ENCODE measurements at places on chromosomes 12 and 14. TPM values are rescaled to one million over a fixed set of nuclear protein-coding genes. Genes with fewer than 3 reads are reported as not detected.

GRCh38 chr14:102491366-102491765 is 18.2 kb downstream of the ANKRD9 start:
- no peaks in the 10 kb centered on the region for H3K27me3 ChIP-seq
- peaks cover under 1% of the 10 kb centered on the region for H3K36me3 ChIP-seq

TBX5 gene
- total RNA-seq: not detected

ASB2 gene
- total RNA-seq: not detected

WNT1 gene
- not detected for total RNA-seq

TAS2R7 gene
- total RNA-seq: not detected

DNA sequence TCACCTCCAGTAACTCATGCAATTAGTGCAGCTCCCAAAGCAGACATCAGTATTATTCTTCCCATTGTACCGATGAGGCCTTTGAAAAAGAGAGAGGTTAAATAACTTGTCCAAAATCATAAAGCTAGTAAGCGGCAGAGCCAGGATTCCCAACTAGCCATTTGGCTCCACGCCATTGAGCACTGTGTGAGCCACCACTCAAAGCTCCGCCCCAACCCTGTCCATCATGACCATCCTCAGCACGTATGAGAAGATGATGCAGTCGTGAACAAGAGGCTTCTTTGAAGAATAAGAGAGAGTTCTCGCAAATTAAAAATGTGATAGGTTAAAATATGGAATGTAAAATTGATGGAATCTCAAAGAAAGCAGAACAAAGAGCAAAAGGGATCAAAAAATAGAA is 14.6 kb downstream of the CLMN start:
- no peak overlapping the region for H3K27ac ChIP-seq
- peaks cover 58% of the 10 kb centered on the region for H3K27me3 ChIP-seq
- H3K4me3 ChIP-seq: no peak overlapping the region

GALNT8 gene
- 15.6 TPM for total RNA-seq

MUCL1 gene
- not detected for total RNA-seq

TOMM20L gene
- 0.55 TPM for total RNA-seq

DNA sequence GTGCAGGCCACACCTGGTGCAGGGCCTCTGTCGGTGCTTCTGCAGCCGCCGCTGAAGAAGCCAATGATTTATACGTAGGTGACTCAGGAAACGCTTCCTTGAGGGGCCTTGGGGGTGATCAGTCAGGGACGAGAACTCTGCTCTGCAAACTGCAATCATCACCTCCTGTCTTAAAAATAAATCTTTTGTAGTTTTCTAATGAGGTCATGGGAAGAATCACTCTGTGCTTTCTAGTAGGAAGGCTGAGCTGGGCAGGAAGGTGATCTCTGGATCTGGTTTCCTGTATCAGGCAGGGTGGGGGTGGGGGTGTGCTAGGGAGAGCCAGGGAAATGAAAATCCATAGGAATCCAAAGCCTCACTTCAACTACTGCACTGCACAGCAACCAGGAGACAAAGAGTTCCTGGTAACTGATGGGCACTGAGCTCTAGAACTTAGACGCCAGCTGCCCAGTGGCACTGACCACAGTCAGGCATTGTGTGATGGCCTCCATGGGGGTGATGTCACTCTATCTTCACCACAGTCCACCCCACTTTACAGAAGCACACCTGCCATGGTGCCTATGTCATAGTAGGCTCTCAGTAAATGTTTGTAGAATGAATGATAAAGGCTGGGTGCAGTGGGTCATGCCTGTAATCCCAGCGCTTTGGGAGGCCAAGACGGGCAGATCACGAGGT is 292.4 kb upstream of the PWP1 start:
- no peak for DNase-seq
- no peaks in the 10 kb centered on the region for H3K36me3 ChIP-seq
- no peak overlapping the region for H3K27ac ChIP-seq
- H3K4me3 ChIP-seq: no peak overlapping the region
- H3K4me1 ChIP-seq: peaks cover 6% of the 10 kb centered on the region

FUT8 gene
- total RNA-seq: 33.4 TPM

DNA sequence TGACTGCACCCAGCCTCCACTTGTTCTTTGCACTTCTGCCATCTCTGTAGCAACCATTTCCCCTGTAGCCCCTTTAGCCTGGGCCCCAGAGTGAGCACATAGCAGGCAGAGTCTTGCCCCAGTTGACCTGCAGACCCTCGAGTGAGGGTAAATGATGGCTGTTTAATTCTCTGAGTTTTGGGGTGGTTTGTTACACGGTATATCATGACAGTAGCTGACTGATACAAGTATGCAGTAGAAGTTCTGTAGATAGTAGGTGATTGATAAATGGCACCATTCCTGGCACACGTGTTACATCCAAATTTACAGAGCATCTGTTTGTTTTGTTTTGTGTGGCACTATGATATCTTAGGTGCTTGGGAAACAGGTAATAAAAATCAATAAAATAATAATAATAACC is 32.4 kb downstream of the CALM1 start:
- H3K4me1 ChIP-seq: peaks cover 6% of the 10 kb centered on the region
- H3K4me3 ChIP-seq: no peak overlapping the region
- no peaks in the 10 kb centered on the region for H3K36me3 ChIP-seq
- DNase-seq: no peak

- H3K36me3 ChIP-seq: no peaks in the 10 kb centered on the region
- H3K4me1 ChIP-seq: peaks cover 30% of the 10 kb centered on the region
- no peak for DNase-seq
- H3K4me3 ChIP-seq: no peak overlapping the region
Observed at GRCh38 chr12:77315407-77315806, 250.0 kb upstream of the E2F7 start.

EMP1 gene
- 0.31 TPM for total RNA-seq

GRCh38 chr12:48601013-48601756 is 31.3 kb upstream of the LALBA start:
- DNase-seq: no peak
- H3K27ac ChIP-seq: no peak overlapping the region
- H3K4me3 ChIP-seq: no peak overlapping the region
- H3K4me1 ChIP-seq: no peaks in the 10 kb centered on the region
- H3K27me3 ChIP-seq: peaks cover 2% of the 10 kb centered on the region
- no peaks in the 10 kb centered on the region for H3K36me3 ChIP-seq

DNA sequence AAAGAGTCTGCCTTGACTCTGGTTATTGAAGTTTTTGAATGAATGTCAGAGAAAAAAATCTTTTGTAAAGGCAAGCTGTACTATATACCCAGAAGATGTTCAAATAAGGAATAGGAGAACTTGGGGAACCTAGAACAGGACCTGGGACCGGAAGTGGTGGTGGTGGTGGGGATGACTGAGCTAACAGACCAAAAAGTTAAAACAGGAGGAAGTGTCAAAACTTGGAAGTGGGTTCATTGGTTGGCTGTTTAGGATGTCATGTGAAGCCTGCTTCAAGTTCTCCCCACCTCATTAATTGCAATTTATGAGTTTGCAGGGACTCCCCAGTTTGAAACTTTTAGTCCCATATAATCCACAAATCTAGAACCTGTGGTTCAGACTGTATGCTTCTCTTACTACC is 26.2 kb downstream of the PLXNC1 start:
- H3K36me3 ChIP-seq: peaks cover 12% of the 10 kb centered on the region
- H3K27me3 ChIP-seq: no peaks in the 10 kb centered on the region
- peaks cover 12% of the 10 kb centered on the region for H3K4me1 ChIP-seq

Data from progenitor cell of endocrine pancreas (in vitro differentiated cells).